Psoas muscle (tissue), 8 donors: ENCODE measurements at places on chromosomes 12 and 14.

GRCh38 chr14:104262515-104263514, 124.4 kb downstream of the KIF26A start:
- no peaks in the 10 kb centered on the region for H3K4me1 ChIP-seq
- DNase-seq: no peak
- no peak overlapping the region for H3K27ac ChIP-seq
- no peak overlapping the region for H3K4me3 ChIP-seq
- no peaks in the 10 kb centered on the region for H3K36me3 ChIP-seq

DNA sequence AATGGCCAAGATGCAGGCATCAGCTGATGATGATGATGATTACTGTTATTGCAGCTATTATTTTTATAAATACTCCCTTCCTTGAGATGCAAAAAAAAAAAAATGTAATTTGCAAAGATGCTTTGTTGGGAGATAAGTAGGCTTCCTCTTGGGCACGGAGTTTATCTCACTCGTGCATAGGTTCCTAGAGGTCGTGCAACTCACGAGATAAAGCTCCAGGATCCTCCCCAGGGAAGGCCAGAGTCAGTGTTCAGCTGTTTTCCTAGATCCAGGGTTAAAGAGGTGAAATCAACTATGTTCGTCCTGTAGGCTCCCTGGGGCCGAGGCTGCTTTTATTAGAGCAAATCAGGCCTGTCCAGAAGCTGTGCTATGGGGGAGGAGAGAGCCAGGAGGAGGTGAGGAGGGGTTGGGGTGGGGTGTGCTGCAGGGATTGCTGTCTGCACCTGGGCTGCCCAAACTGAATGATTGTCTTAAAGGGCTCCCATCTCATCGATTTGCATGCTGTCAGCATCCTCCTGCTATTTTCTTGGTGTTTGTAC, 270.3 kb downstream of the NRXN3 start:
- no peaks in the 10 kb centered on the region for H3K36me3 ChIP-seq
- no peak overlapping the region for H3K4me3 ChIP-seq
- no peak for DNase-seq
- H3K27ac ChIP-seq: no peak overlapping the region

- no peaks in the 10 kb centered on the region for H3K4me1 ChIP-seq
- H3K27me3 ChIP-seq: no peaks in the 10 kb centered on the region
- H3K27ac ChIP-seq: no peak overlapping the region
Observed at GRCh38 chr12:103560604-103561101, 26.4 kb upstream of the STAB2 start.

- no peaks in the 10 kb centered on the region for H3K36me3 ChIP-seq
- DNase-seq: no peak
Observed at GRCh38 chr12:85253853-85254252, 26.2 kb upstream of the ALX1 start.

DNA sequence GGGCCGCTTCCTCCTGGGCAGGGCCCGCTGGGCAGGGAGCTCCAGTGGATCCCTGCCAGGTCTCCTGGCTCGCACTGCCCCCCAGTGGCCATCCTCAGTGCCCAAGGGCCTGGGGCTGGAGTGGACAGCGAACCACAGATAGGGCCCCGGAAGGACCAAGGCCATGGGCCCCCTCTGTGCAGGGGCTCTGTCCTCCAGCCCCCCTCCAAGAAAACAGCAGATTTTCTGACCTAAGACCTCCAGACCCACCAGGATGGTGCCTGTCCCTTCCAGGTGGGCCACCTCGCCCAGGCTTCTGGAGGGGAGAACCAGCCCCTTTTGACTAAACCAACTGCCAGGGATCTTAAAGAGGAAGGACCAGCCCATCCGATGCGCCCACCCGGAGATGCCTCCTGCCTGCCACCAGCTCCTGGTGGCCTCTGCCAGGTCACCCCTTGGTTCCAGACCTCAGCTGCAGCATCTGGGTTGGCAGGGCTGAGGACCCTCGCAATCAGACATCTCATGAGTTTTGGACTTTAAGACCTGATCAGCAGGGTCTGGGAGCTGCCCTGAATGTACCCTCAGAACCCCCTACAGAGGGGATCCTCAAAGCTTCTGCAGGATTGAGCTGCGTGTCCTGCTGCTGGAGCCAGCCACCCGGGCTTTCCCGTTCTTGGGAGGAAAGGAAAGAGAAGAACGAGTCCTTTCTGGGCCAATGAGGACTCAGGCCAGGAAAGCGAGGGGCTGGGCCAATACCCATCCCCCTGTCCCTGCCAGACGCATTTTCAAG, 325.8 kb upstream of the DIO3 start:
- H3K36me3 ChIP-seq: no peaks in the 10 kb centered on the region
- H3K27me3 ChIP-seq: peaks cover 5% of the 10 kb centered on the region

GRCh38 chr12:42961395-42961794, 371.8 kb upstream of the PRICKLE1 start:
- H3K27ac ChIP-seq: no peak overlapping the region
- H3K36me3 ChIP-seq: no peaks in the 10 kb centered on the region
- H3K4me1 ChIP-seq: no peaks in the 10 kb centered on the region
- no peaks in the 10 kb centered on the region for H3K27me3 ChIP-seq
- no peak overlapping the region for H3K4me3 ChIP-seq

DNA sequence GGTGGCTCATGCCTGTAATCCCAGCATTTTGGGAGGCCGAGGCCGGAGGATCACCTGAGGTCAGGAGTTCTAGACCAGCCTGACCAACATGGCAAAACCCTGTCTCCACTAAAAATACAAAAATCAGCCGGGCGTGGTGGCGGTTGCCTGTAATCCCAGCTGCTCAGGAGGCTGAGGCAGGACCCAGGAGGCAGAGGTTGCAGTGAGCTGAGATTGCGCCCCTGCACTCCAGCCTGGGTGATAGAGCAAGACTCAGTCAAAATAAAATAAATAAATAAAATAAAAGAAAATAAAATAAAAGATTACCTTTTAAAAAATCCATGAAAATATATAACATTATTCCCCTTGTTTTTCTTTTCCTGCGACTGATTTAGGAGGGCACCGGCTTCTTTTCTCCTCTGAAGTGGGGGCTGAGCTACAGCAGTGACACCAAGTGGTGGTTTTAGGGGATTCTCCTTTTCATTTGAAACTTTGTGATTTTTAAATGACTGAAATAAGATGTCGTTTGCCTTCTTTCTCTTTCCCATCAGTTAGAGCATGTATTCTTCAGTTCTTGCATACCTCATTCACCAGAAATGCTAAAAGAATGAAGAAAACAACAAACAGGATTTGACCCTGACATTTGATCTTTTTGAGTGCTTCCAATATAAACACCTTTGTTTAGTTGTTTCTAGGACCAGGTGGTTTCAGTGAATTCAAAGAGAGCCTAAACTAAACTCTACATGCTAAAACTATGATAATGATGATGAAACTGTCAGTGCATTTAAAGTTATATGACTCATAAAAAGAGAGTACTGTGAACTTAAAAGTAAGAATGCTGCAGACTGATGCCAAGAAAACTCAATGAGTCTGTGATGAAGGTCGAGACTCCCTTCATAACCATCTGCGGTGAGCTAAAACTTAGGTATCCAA, 22.6 kb upstream of the PKP2 start:
- no peaks in the 10 kb centered on the region for H3K4me1 ChIP-seq
- H3K4me3 ChIP-seq: no peak overlapping the region
- DNase-seq: no peak
- no peaks in the 10 kb centered on the region for H3K27me3 ChIP-seq
- H3K36me3 ChIP-seq: no peaks in the 10 kb centered on the region
- H3K27ac ChIP-seq: no peak overlapping the region

DNA sequence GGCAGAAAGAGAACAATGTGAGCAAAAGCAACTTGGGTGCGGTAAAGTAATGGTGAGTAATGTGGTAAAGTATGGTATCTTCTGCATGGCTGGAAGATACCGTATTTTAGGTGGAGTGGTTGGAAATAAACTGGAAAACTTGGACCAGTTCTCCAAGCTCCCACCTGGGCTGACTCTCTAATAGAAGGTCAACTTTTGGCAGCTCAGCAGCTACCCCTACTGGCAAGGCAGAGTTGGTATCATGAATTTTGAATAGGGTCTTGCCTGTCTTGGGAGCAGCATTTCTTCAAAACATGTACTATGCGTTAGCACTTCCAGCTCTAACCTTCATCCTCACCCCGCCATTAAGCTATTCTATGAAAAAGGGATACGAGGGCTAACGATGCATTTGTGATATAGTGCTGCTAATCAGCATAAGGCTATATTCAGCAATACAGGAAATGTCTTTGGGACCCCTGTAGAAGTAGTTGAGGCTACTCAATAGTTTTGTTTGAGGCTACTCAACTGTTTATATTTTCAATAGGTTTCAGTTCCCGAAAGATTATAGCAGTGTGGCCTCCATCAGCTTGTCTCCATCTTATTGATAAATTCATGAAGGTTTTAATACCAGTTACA, 276.3 kb upstream of the FAR2 start:
- no peak for DNase-seq
- H3K36me3 ChIP-seq: no peaks in the 10 kb centered on the region
- H3K4me1 ChIP-seq: no peaks in the 10 kb centered on the region
- H3K4me3 ChIP-seq: no peak overlapping the region

GRCh38 chr14:73458183-73458976, at the start of gene NUMB:
Gene NUMB, minus strand, starts transcription at chr14:73458546. Its CDS starts 102,795 bp downstream, at chr14:73355751.
- peaks cover 48% of the 10 kb centered on the region for H3K4me1 ChIP-seq
- peak; percentile 97 for DNase-seq
- no peaks in the 10 kb centered on the region for H3K27me3 ChIP-seq
- peak within 1 kb of the TSS; percentile 84 for H3K27ac ChIP-seq

DNA sequence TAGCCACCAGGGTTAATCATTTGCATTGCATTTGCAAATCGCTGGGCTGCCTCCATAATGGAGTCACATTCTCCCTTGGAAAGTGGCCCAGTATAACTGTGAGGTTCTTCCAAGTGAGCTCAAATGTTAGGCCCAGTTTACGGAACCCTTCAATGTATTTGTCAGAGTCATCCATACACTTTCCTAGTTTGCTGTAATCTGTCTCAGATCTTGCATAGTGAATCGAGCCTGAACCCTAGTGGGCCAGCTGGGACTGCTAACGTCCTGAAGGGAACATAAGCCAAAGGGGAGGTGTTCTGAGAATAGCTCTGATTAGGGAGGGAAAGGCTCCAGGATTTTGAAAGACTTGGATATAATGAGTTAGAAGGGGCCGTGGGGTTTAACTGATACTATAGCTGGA, 406.3 kb downstream of the SLC6A15 start:
- H3K27ac ChIP-seq: no peak overlapping the region
- no peak overlapping the region for H3K4me3 ChIP-seq
- no peaks in the 10 kb centered on the region for H3K36me3 ChIP-seq
- H3K27me3 ChIP-seq: no peaks in the 10 kb centered on the region
- no peaks in the 10 kb centered on the region for H3K4me1 ChIP-seq

GRCh38 chr12:76346236-76346635, 2.0 kb downstream of the BBS10 start:
- H3K4me3 ChIP-seq: no peak overlapping the region
- H3K36me3 ChIP-seq: peaks cover 6% of the 10 kb centered on the region
- H3K27me3 ChIP-seq: no peaks in the 10 kb centered on the region
- no peak overlapping the region for H3K27ac ChIP-seq
- H3K4me1 ChIP-seq: peaks cover 21% of the 10 kb centered on the region

GRCh38 chr14:21107283-21107800, 6.5 kb downstream of the TMEM253 start:
- DNase-seq: no peak
- peaks cover 26% of the 10 kb centered on the region for H3K4me1 ChIP-seq
- peak overlapping the region; percentile 30 for H3K27ac ChIP-seq
- H3K27me3 ChIP-seq: no peaks in the 10 kb centered on the region
- no peaks in the 10 kb centered on the region for H3K36me3 ChIP-seq

DNA sequence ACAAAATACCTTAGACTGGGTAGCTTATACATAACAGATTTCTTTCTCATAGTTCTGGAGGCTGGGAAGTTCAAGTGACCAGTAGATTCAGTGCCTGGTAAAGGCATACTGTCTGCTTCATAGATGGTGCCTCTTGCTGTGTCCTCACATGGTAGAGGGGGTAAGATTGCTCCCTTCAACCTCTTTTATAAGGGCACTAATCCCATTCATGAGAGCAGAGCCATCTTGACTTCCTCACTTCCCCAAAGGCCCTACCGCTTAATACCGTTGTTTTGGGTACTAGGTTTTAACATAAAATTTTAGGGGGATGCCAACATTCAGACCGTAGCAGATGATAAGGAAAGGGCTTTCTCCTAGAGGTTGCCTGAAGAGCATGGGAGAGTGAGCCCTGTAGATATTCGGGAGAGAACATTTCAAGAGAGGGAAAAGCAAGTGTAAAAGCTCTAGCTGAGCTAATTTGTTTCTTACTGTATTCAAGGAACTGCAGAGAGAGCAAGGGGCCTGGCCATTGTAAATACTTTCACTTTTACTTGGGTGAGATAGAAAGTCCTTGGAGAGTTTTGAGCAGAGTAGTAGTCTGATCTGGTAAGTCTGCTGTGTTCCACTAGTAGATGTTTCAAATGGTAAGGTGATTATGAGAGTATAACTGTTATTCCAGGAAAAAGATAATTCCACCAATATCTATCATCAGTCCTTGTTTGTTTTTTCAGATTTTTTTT, 27.3 kb downstream of the FRS2 start:
- DNase-seq: no peak
- no peaks in the 10 kb centered on the region for H3K27me3 ChIP-seq
- no peak overlapping the region for H3K4me3 ChIP-seq
- H3K36me3 ChIP-seq: no peaks in the 10 kb centered on the region

GRCh38 chr14:104660597-104660996, 28.8 kb upstream of the INF2 start:
- H3K27me3 ChIP-seq: peaks cover 35% of the 10 kb centered on the region
- no peaks in the 10 kb centered on the region for H3K4me1 ChIP-seq
- H3K36me3 ChIP-seq: no peaks in the 10 kb centered on the region

DNA sequence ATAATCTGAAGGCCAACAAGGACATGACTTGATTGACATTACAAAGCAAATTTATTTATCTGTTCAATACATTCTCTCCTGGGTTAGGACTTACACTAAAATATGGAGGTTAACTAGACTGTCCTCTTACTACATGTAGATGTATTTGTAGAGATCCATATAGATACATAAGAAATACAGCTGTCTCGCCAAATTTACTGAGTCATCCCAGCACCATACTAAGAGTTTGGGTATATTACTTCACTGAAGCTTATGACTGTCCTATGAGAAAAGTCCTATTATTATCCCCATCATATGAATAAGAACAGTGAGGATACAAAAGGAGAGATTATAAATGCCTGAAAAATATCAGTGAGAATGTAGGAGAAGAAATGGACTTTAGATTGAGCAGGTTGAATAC, 44.8 kb upstream of the ACSM4 start:
- H3K36me3 ChIP-seq: no peaks in the 10 kb centered on the region
- H3K4me1 ChIP-seq: no peaks in the 10 kb centered on the region
- no peaks in the 10 kb centered on the region for H3K27me3 ChIP-seq
- no peak overlapping the region for H3K27ac ChIP-seq

- DNase-seq: no peak
- H3K36me3 ChIP-seq: no peaks in the 10 kb centered on the region
- H3K4me3 ChIP-seq: no peak overlapping the region
- H3K27me3 ChIP-seq: no peaks in the 10 kb centered on the region
- no peaks in the 10 kb centered on the region for H3K4me1 ChIP-seq
Observed at GRCh38 chr12:99352269-99352668, 295.3 kb upstream of the GARIN6 start.

DNA sequence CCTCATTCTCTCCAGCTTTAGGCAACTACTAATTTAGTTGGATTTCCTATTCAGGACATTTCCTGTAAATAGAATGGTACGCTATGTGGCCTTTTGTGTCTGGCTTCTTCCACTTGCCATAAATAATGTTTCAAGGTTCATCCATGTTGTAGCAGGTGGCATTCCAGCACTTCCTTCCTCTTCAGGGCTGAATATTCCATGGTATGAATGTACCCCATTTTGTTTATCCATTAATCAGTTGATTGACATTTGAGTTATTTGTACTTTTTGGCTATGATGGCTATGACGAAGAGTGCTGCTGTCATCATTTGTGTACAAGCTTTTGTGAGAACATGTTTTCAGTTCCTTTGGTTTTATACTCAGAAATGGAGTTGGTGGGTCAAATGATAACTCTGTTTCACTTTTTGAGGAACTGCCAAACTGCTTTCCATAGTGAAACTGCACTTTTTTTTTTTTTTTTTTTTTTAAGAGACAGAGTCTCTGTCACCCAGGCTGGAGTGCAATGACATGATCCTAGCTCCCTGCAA, 6.5 kb upstream of the CDK2AP1 start:
- no peak overlapping the region for H3K4me3 ChIP-seq
- no peaks in the 10 kb centered on the region for H3K27me3 ChIP-seq
- H3K36me3 ChIP-seq: no peaks in the 10 kb centered on the region
